Activated CD8-positive, alpha-beta memory T cell treated with anti-CD3 and anti-CD28 coated beads, Interleukin-2, amount 50 U/mL, for 4 hours (primary cell): ENCODE measurements at places on chromosomes 1 and 21.

DNA sequence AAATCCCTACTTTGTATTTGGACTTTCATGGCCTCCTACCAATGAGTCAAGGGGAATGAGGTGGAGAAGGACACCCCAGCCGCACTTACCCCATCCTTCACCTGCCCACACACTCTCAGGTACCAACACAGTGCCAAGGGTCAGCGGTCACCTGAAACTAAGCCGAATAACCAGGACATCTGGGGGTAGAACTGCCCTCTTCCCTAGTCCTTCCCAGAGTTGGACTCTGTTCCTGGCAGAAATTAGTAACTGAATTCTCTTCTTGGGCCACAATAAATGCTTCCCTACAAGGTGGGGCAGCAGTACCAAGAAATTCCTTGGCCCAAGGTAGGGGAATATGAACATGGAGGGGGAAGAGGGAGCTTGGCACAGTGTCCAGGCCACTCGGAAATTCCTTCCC is 7.3 kb downstream of the SLC45A3 start:
- no peak for DNase-seq

DNA sequence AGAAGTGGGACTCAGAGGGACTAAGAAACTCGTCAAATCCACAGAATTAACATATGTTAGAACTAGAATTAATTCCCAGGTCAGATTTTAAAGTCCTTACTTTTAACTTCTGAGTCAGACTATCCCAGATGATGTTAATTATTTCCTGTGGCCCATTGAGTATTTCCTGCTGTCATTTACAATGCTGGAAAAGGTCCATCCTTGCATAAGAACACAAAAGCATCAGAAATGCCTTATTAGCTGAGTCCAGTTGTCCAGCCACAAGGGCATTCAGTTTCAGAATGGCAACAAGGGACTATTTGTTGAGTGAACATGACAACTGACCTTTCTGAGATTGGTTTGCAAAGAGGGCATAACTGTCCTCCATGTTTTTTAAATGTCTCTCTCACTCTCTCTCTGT is 16.5 kb upstream of the HIVEP3 start:
- no peak for DNase-seq

GRCh38 chr1:184497959-184498723 is 111.3 kb downstream of the C1orf21 start:
- no peak for DNase-seq

- DNase-seq = no peak
Observed at GRCh38 chr1:222953585-222953984, 138.7 kb downstream of the DISP1 start.

- peak; percentile 84 for DNase-seq
Observed at GRCh38 chr1:116817582-116818064, 63.4 kb downstream of the CD2 start.
